Memory B cell (primary cell): ENCODE measurements at places on chromosomes 7 and 10.

- no peak for DNase-seq
These were observed 974.5 kb downstream of the LRMDA start for GRCh38 chr10:76405922-76406321.

DNA sequence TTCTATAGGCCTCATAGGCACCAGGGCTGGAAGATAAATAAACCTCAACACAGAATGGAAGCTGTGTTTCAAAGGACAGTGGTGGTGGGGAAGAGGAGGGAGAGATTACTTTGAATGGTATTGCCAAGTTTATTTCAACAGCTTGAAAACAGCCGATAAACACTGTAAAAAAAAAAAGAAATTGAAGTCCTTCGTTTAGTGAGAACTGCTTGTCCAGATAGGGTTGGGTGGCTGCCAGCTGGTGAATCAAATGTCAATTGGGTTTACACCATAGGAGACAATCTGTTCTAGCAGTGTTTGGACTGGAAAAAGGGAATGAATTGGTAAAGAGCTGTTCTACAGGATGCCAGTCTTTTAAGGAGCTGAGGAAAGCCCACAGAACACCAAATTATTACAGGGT, 254.8 kb downstream of the PHF14 start:
- no peak for DNase-seq

DNA sequence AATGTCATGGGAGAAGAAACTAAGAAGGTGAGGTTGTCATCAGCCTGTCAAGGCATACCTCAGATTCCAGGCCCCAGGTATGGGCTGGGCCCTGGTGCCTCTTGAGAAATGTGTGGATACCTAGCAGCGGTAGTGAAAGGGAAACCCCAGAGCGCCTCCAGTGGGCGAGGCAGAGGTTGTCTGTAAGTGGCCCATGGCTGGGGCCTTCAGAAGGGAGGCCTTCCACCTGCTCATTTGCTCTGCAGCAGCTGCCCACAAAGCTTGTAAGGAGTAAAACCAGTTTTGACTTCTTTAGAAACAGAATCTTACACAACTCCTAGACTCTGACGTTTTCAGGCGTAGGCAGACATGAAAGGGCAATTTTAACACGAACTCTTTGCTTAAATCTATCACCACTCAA, 509.9 kb downstream of the PARD3 start:
- no peak for DNase-seq

DNA sequence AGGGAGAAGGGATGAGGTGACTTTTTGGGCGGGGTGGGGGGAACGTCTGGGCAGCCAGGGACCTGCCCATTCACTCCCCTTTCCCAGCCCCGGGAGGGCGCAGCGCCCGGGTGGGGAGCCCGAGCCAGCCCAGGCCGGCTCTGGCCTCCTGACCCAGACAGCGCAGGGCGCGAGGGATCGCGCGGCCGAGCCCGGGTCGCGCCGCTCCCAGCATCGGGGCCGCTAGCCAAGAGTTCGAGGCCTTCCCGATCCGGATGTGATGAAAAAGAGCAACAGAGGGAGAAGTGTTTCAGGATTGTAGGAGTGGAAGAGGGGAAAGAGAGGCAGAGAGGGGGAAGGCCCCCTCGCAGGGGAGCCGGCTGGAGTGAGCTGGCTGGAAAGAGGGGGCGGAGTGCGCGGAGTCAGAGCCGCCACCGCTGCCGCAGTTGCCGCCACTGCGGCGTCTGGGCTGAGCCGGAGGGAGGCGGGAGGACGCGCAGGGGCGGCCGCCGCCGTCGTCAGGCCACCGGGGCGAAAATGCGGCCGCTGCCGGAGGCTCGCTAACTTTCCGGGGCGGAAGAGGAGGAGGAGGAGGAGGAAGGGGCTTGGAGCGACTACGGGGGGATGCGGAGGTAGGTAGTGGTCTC, at the start of gene MDFIC:
Gene MDFIC, plus strand, starts transcription at position 69 of the 626 bp plus-strand sequence. CDS start 940 bp downstream, outside the sequence.
- peak; percentile 32 for DNase-seq

- DNase-seq, result no peak
These were observed 458.9 kb upstream of the ANKRD30A start for GRCh38 chr10:36666451-36666850.

DNA sequence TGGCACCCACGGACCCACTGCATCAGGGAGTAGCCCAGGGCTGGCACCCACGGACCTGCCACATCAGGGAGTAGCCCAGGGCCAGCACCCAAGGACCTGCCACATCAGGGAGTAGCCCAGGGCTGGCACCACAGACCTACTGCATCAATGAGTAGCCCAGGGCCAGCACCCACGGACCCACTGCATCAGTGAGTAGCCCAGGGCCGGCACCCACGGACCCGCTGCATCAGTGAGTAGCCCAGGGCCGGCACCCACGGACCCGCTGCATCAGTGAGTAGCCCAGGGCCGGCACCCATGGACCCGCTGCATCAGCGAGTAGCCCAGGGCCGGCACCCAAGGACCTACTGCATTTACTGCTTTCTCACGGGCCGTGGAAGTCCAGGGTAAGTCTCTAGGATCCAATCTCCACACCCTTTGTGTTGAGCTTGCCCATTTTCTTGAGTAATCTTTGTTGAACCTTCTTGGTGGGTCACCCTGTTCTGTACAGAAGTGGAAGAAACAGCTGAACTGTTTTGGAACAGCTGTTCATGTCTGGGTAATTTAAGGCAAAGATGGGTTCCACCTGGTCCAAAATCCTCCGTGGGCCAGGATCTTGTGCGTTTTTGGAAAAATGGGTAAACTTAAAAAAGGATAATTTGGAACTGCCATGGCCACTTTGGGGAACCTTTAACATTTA, 69.0 kb downstream of the VIPR2 start:
- DNase-seq, result no peak

DNA sequence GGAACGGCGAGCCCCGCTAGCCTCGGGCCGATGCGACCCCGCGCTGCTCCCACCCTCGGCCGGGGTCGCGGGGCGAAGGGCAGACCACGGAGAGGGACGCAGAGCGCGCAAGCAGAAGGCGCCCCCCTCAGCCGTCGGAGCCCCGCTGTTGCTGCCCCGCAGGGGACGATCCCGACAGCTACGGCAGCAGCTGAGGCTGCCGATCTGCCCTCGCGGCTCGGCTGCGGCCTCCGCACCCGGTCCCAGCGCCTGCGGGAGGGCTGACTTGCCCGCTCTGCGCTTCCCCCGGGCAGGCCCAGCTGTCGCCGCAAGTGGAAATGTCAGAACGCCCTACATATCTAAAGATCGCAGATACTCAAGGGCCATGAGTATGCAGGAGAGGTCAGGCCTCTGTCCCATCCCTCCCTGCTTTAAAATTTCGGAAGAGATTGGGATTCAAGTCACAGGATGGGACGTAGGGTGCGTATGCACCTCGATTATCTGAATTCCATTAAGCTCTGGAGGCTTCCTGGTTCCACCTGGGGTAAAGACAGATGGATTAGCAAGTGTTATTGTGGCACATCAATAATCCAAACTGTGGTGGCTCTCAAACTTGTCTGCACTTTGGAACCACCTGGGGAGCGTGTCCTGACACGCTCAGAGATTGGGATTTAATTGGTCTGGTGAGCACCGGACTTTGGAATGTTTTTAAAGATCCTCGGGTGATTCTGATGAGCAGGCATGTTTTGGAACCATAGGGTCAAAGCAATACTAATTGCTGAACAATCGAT, at the start of gene CRPPA:
Gene CRPPA, minus strand, starts transcription at position 206 of the 770 bp plus-strand sequence. CDS start 216 bp downstream, outside the sequence.
- peak; percentile 34 for DNase-seq

- DNase-seq, result no peak
These were observed 116.1 kb downstream of the GPR37 start for GRCh38 chr7:124649397-124650014.

- DNase-seq, result no peak
These were observed 15.1 kb downstream of the TRUB1 start for GRCh38 chr10:114953047-114953446.

DNA sequence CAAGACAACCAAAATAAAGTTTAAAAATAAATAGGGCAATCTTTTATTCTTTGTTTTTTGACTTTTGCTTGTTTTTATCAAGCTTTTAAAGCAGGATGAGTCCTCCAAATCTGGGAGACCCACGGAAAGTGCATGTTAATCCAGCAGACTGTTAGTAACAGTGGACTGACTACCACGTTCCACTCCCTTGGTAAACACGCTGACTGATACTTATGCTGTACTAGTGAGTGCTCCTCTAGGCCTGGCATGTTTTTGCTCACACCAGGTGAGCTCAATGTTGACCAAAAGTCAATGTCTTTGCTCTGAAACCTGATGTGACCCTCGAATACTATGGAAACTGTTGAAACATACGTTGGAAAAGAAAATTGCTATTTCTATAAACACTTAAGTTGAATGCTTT, 88.4 kb downstream of the KIAA1549 start:
- DNase-seq, result no peak

GRCh38 chr7:128347647-128348097, 4.0 kb upstream of the RBM28 start:
- DNase-seq, result no peak

- no peak for DNase-seq
These were observed 119.5 kb downstream of the TRRAP start for GRCh38 chr7:98997846-98998245.

DNA sequence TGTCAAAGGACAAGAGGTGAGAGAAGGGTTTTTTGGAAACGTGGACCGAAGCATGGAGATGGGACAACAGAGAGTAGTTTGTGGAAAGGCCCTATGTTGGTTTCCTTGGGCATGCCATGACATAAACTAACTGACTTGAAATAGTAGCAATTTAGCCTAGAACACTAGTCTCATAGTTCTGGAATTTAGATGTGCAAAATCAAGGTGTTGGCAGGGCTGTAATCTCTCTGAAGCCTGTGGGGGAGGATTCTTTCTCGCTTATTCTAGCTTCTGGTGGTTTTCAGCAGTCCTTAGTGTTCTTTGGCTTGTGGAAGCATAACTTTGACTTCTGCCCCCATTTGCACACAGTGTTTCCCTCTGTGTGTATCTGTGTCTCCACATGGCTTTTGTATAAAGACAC, 283.4 kb downstream of the GFRA1 start:
- DNase-seq, result no peak

GRCh38 chr7:151091431-151091830, 5.2 kb downstream of the AGAP3 start:
- no peak for DNase-seq

DNA sequence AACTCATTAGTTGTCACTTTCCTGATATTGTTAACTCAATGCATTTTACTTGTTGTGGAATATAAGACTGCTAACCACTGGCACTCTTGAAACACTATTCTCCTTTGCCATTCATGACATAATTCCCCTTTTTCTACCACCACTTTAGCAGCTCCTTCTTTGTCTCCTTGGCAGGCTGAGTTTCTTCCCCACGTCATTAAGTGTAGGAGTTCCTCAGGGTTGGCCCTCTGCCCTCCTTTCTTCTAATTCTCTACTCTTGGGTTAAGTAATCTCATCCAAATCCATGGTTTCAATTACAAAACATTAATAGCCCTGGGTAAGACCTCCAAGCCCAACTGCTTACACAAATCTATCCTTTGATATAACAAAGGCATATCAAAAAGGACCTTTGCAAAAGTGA, 175.1 kb downstream of the HGF start:
- DNase-seq, result no peak

GRCh38 chr7:122518488-122518887, 180.4 kb downstream of the RNF133 start:
- DNase-seq, result no peak

- no peak for DNase-seq
These were observed 29.1 kb downstream of the CCDC6 start for GRCh38 chr10:59877191-59877671.

GRCh38 chr7:24899905-24900304, 80.1 kb downstream of the OSBPL3 start:
- DNase-seq, result no peak

DNA sequence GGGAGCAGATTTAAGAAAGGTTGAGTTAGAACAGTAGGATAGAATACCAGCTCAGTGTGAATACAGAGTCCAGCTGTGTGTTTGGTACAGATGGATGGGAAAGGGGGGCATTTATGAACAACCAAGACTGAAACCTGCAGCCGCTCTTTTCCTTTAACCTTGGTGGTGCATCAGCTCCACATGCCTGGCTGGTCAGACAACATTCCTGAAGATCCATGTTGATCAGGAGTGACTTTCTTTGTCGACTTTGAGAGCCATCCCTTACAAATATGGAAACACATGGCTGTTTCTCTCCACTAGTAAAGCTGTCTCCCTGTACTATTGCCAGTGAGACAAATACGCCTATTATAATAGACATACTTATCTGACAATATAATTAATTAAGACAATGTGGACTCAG, 476.5 kb upstream of the IGFBP3 start:
- no peak for DNase-seq

GRCh38 chr7:102856036-102856435, 56.8 kb upstream of the LRRC17 start:
- DNase-seq, result no peak

DNA sequence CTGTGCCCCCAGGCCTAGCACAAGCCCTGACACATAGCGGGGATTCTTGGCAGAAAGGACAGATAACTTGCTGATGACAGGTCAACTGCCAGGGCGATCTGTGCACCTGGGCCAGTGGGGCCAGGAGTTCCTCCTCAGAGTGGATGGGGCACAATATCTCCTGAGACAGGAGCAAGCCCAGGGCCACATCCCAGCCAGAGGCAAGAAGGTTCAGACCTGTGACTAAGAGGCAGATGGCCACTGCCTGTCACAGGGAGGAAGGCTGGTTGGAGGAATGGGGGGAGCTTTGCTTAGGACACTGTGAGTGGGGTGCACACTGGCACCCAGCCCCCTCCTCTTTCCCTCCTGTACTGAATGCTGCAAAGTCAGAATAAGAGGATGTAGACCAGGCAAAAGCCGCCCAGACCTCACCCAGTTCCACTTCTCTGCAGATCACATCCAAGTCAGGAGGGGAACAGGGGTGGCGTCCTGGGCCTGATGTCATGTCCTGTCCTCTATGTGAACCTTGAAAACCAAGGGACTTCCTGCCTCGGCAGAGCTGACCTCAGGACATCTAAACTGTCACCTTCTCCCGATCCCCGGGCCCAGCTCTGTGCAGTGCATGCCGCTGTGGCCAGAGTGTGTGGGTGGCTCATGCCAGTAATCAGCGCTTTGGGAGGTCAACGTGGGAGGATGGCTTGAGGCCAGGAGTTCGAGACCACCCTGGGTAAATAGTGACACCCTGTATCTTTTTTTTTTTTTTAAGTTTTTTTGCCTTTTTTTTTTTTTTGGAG, 1.3 kb downstream of the GUSB start:
- peak; percentile 18 for DNase-seq

DNA sequence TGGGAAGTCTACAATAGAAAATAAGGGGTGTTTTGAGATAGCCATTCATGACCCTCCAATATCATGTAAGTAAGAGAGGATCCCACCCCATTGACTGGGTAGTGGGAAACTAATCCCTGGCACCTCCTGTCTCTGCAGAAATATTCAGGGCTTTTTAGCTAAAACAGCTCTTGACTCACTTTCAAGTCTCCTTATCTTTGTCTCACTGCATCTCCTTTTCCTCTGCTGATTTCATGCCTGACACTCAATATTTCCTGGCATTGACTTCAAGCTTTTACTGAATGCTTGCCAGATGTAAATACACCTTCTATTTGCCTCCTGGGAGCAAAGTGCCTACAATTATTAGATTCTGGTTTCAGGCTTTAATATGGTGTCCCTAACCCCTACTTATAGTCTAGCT, 57.1 kb downstream of the CHRM2 start:
- DNase-seq, result no peak
